Epithelial cell of proximal tubule (primary cell): ENCODE measurements at places on chromosomes 2 and 18. TPM values are rescaled to one million over a fixed set of nuclear protein-coding genes. Genes with fewer than 3 reads are reported as not detected.

The ANO7 gene
- 1.2 and 2.8 TPM in 2 replicates for total RNA-seq

DNA sequence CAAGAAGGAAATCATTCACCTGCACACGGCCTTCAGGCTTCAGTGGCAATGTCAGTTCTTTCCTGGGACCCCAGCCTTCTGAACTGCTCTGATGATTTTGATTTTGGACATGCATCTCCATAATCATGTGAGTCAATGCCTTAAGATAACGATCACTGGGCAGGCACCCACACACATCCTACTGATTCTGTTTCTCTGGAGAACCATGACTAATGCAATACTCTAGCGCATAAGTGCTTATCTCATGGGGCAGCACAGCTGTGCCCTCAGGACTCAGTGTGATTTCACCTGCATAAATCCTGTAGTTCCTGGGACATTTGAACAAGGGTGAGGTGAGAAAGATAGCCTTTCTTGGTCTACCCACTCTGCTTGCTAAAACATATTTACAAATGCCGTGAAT is 144.6 kb downstream of the AKAIN1 start:
- DNase-seq, result no peak

The PAIP2B gene
- total RNA-seq, result 0.87 and 1.4 TPM in 2 replicates

DNA sequence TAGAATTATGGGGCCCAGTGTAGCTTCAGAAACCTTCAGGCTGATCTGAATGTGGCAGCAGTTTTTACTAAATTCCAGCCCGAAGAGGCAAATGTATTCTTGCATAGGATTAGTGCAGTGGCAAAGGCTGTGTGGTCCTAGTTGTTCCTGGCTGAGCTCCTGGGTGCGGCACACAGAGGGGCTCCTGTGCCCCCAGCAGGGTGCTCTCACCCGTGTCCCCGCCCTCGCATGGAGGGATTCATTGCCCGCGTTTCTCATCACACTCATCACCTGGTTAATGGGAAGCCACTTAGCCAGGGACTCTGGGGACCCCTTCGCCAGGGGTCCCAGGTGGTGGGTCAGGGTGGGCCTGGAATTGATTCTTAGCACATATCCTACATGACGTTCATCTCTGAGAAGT is 3.9 kb downstream of the KCNG2 start:
- no peak for DNase-seq

GRCh38 chr18:10488017-10488416 is 33.6 kb downstream of the APCDD1 start:
- no peak for DNase-seq

- DNase-seq, result no peak
These were observed 585.0 kb upstream of the NXPH2 start for GRCh38 chr2:139365189-139365588.

The SPAST gene
- total RNA-seq, result 14.7 TPM in 2 replicates

DNA sequence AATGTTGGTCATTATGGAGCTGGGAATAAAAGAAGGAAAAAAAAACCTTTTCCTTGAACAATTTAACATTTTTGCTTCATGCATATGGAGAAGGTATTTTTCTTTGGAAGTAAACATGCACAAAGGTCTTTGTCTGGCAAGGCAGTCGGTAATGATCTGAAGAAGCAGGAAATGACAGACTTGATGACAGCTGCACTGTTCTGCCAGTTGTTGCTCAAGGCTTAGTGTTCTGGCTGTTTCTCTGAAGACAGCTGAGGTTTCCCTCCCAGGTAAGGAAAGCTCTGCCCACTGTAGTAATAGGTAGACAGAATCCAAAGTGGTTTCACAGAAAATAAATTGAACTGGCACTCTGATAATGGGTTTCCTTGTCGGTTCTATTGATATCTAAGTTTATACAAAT is 308.4 kb upstream of the GCFC2 start:
- no peak for DNase-seq

The GBX2 gene
- total RNA-seq, result 3.3 and 4.8 TPM in 2 replicates

DNA sequence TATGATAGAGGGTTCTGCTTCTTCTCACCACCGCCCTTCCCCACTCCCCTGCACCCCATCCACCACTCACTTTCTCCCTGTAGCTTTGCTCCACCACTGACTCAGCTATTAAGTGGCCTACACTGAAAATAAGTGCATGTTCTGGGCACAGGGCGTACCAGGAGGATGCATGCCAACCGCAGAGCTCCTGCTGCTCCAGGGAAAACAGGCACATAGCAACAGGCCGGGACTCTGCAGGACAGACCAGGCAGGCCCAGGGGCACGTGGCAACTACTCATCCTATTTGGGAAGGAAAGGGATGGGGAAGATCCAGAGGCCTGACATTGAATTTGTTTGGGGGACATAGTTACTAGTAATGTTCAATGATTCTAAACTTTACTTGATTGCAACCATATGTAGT is 28.4 kb downstream of the ARL4C start:
- DNase-seq, result no peak

- no peak for DNase-seq
These were observed 379.0 kb downstream of the IRS1 start for GRCh38 chr2:226420646-226421045.

DNA sequence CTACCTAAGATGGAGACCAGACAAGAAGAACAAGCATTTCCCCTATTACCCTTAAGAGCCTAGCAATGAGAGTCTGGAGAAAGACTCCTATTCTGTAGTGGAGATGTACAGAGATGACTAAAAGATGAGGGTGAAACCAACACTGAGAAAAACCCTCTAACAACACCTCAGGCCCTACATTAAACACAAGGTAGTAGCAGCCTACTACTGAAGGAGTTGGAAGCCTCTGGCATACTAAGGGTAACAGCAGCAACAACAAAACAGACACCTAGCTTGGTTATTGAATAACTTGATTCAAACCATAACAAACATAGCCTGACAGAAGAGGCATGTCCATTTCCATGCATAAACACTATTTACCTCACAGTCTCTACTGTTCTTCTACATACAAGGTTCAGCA is 60.5 kb downstream of the UGP2 start:
- DNase-seq, result no peak

DNA sequence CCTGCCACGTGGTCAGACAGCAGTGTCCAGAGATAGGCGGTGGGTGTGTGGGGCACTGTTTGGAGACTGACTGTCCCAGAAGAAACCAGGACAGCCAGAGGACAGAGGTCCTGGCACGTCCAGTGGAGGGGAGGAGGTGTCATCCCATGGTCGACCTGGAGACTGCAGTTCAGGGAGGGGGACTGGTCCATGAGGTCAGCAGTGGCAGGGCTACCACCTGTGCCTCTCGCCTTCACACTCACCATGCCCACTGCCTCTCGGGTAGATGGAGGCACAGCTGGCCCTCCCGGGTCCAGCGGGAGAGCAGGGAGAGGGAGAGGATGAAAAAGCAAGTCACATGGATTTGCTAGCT is 53.9 kb downstream of the INHBB start:
- DNase-seq, result no peak

DNA sequence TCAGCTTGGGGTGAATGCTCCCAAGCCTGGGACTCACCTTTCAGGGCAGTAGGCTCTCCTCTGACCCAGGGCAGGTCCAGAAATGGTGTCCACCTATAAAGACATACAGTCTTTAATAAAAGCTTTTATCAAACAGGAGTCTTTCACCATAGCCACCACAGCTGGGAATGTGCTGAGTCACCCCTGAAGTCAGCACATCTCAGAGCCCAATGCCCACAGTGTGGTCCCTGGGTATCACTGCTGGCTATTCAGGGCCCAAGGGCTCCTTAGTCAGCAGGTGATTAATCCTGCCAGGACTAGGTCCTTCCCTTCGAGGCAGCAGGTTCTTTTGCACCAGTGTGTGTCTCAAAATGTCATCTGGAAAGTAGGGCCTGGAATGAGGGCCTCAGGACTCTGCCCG is 181.9 kb downstream of the MEMO1 start:
- DNase-seq, result no peak

The ORC4 gene
- 39.0 and 39.8 TPM in 2 replicates for total RNA-seq

DNA sequence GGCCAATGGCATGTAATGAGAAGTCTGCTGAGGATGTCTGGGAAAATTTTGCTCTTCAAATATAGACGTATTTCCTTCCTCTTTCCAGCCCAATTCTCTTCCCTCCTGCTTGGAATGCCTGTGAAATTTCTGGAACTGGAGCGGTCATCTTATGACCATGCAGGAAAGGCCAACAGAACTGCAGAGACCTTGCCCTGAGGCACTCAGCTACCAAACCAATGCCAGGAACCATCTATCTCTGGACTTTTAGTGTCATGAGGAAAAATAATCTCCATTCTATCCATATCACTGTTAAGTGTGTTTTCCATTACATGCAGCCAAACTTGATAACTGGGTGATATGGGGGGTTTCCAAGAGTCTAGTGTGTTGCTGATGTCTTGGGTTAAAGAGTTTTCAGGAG is 363.7 kb downstream of the SLC4A3 start:
- DNase-seq, result no peak

DNA sequence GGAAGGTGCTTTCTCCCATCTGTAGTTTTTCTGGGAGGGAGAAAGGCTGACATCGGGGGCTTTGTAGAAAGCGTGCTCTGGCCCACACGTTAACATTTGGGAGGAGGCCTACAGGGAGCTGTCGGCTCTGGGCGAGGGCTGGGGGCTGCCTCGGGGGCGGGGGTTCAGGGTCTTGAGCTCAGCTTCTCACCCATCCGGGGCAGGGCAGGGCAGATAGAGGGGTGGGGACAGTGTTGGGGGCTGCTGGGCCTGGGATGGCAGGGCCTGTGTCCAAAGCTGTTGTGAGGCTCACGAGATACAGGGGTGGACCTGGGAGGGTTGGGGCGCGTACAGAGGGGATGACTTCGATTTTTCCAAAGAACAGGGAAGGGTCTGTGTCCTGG is 27.0 kb downstream of the NFATC1 start:
- DNase-seq, result no peak

GRCh38 chr2:145220496-145220895 is 700.6 kb upstream of the ZEB2 start:
- DNase-seq, result no peak

DNA sequence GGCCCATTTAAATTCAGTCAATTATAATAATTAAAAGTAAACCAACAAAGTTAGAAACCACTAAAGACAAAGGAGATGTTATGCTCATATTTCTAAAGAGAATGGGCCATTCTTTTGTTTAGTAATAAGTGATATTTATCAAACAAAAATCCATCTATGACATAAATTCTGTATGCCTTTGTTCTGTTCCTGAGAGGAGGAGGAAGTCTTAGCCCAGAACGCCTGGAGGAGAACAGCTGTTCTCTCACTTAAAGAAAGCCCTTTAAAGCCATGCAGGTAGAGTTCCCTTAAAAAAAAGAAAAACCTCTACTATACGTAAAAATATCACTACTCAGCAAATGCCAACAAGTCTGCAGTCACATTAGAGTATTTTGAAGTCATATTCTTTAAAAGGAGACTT is 15.5 kb downstream of the LAMA1 start:
- no peak for DNase-seq

- DNase-seq, result no peak
These were observed 160.3 kb downstream of the L3MBTL4 start for GRCh38 chr18:6254456-6254855.

GRCh38 chr2:217930761-217931563 is 71.8 kb downstream of the TNS1 start:
- DNase-seq, result no peak

- no peak for DNase-seq
These were observed 567.1 kb upstream of the POU3F3 start for GRCh38 chr2:104286841-104287240.

- DNase-seq, result no peak
These were observed 133.4 kb upstream of the NABP1 start for GRCh38 chr2:191544461-191545062.

- DNase-seq, result no peak
These were observed 414.3 kb upstream of the RGPD4 start for GRCh38 chr2:107412209-107412904.

The KCNS3 gene
- total RNA-seq, result 16.2 and 26.9 TPM in 2 replicates

The C2orf15 gene
- 2.4 and 3.7 TPM in 2 replicates for total RNA-seq

DNA sequence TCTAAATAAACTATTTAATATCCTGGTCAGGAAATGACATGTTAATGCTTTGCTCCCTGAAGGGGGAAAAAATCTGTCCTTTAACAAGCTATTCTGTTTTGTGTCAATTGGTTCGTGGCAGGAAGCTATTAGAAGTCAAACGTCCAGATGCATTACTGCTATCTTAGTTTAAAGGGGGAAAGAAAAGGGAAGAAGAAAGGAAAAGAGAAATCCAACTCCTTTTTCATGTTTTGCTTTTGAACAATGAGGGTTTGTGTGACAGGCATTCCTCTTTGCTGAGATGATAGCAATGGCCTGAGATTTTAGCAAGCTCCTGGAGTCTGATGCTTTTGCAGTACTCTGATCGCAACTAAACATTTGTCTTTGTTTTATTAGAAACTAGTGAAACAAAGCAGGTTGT is 24.6 kb downstream of the TRIB2 start:
- no peak for DNase-seq

GRCh38 chr2:36374585-36374984 is 19.0 kb downstream of the CRIM1 start:
- DNase-seq, result no peak

DNA sequence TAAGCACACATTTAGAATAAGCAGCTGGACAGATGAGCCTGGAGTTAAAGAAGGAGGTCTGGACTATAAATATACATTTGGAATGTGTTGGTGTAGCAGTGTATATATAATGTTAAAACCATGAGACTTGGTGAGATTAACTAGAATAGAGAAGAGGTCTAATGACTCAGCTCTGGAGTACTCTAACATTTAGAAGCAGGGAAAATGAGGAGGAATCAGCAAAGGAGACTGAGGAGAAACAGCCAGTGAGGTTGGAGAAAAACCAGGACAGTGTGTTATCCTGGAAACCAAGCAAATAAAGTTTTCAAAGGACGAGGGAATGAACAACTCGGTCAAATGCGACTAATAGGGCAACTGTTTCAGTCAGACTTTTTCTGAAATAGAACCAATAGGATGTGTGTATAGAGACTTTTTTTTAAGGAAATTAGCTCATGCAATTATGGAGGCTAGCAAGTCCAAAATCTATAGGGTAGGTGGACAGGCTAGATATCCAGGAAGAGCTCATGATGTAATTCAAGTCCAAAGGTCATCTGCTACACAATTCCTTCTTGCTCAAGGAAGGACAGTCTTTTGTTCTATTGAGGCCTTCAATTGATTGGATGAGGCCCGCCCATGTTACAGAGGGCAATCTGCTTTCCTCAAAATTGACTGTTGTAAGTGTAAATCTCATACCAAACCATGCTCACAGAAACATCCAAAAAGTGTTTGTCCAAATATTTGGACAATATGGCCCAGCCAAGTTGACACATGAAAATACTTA is 10.8 kb upstream of the SESTD1 start:
- no peak for DNase-seq

DNA sequence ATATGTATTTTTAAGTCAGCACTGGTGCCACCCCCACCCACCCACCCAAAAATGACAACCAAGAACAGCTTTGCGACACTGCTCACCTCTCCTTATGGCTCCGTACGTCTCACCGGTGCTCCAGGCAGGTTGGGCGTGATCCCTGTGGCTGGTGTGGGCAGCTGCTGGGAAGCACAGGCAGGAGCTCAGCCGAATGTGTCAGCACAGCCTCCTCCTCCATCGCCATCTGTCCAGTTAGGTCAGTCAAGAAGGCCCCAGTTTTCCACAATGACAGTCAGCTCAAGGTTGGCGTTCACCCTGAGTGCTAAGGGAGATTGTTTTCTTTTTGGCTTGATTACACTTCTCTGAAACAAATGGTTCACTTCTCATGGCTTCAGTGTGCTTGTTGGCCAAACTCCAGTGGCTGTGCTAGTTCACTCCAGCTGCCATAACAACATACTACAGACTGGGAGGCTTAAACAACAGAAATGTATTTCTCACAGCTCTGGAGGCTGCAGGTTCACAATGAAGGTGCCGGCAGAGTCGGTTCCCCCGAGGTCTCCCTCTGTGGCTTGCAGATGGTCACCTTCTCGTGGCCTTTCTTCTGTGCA is 30.2 kb downstream of the AMER3 start:
- no peak for DNase-seq

- DNase-seq, result no peak
These were observed 90.4 kb downstream of the TMEM247 start for GRCh38 chr2:46569766-46570165.
